ENCODE measurements at places on chromosomes 5 and 9. TPM values are rescaled to one million over a fixed set of nuclear protein-coding genes. Genes with fewer than 3 reads are reported as not detected.

GRCh38 chr9:137788561-137789294 lies 88.9 kb upstream of the CACNA1B start:
- no peak for DNase-seq

DNA sequence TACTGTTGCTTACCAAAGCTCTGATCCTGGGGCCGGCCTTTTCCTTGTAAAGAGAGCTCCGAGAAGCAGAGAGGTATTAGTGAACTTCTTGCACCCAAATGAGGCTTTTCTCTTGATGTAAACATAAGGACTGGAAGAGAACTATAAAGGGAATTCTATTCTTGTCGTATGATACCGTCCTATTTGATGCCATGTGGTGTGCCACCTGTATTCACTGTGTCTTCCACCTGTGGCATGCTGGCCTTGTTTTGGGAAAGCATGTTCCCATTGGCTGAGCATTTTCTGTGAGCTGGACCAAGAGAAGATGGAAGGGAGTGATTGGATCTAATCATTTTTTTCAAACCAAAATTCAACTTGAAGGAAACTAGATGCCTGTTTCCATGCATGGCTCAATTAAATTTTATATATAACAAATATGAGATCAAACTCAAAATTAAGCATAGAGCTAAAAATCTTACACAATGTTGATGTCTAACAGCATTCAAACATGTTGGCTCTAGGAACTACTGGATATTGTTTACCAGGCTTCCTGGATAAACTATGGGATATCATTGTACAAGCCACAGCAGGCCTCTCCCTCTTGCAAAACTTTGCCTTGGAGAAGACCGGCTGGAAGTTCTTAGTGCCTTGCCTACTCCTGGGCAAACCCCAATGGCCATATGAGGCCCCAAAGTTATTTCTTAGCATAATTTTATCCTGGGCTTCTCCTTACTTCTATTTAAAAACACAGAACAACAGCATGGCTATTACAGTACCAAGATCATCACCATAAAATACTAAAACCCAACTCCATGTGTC lies 115.3 kb downstream of the TSSK1B start:
- DNase-seq, result no peak

- peak; percentile 62 for DNase-seq
Observed at GRCh38 chr5:134436523-134437339, 25.1 kb upstream of the CDKN2AIPNL start.

GRCh38 chr9:84190411-84190810 lies 150.1 kb downstream of the SLC28A3 start:
- no peak for DNase-seq

- DNase-seq, result no peak
Observed at GRCh38 chr5:38423276-38424147, 132.9 kb downstream of the LIFR start.

The SOHLH1 gene
- not detected for total RNA-seq
